ENCODE measurements at places on chromosomes 11 and 22. TPM values are rescaled to one million over a fixed set of nuclear protein-coding genes. Genes with fewer than 3 reads are reported as not detected.

PHRF1 gene
- total RNA-seq = 13.8 TPM

UBQLN3 gene
- not detected for total RNA-seq

SMIM38 gene
- total RNA-seq = not detected

VPREB1 gene
- not detected for total RNA-seq

MMP10 gene
- total RNA-seq = 1.8 TPM

SPDYC gene
- not detected for total RNA-seq

MEI1 gene
- total RNA-seq = not detected

PDE3B gene
- not detected for total RNA-seq

KLHL22 gene
- 15.9 TPM for total RNA-seq

CD3D gene
- not detected for total RNA-seq

TYR gene
- not detected for total RNA-seq

CARNS1 gene
- total RNA-seq = not detected

SLC25A18 gene
- total RNA-seq = 0.23 TPM

OR5AN1 gene
- total RNA-seq = not detected

CARD18 gene
- 0.19 TPM for total RNA-seq

PARVG gene
- not detected for total RNA-seq

MMP7 gene
- total RNA-seq = not detected

API5 gene
- total RNA-seq = 126 TPM

Data from hair follicular keratinocyte (primary cell).